ENCODE measurements at places on chromosomes 11 and 22. TPM values are rescaled to one million over a fixed set of nuclear protein-coding genes. Genes with fewer than 3 reads are reported as not detected.

MMP7 gene
- total RNA-seq: not detected

YAP1 gene
- 49.7 TPM for total RNA-seq

CATSPER1 gene
- not detected for total RNA-seq

ANO5 gene
- total RNA-seq: 26.9 TPM

IFTAP gene
- total RNA-seq: 39.1 TPM

GAL3ST1 gene
- total RNA-seq: 7.8 TPM

ARVCF gene
- total RNA-seq: 25.1 TPM

CCDC87 gene
- total RNA-seq: 0.94 TPM

ZNF408 gene
- 8.5 TPM for total RNA-seq

SLC15A3 gene
- total RNA-seq: 9.1 TPM

KRTAP5-7 gene
- 2.6 TPM for total RNA-seq

GLYAT gene
- total RNA-seq: 0.66 TPM

PRAME gene
- not detected for total RNA-seq

NNMT gene
- 6.9 TPM for total RNA-seq

TMEM45B gene
- total RNA-seq: 0.71 TPM

TYR gene
- total RNA-seq: not detected

ANKK1 gene
- total RNA-seq: 0.42 TPM

UEVLD gene
- 13.9 TPM for total RNA-seq

TRPC6 gene
- 3.2 TPM for total RNA-seq

PRRG4 gene
- 0.35 TPM for total RNA-seq

KRTAP5-1 gene
- not detected for total RNA-seq

SMIM38 gene
- total RNA-seq: 6.3 TPM

EFCAB6 gene
- total RNA-seq: 18.9 TPM

STIP1 gene
- total RNA-seq: 123 TPM

SYT8 gene
- total RNA-seq: not detected

DRD2 gene
- total RNA-seq: 0.41 TPM

MS4A15 gene
- not detected for total RNA-seq

RTN4R gene
- 34.3 TPM for total RNA-seq

TEX54 gene
- not detected for total RNA-seq

CFAP68 gene
- total RNA-seq: 9.9 TPM

ADAMTS15 gene
- 0.47 TPM for total RNA-seq

SLC22A6 gene
- total RNA-seq: 0.86 TPM
